ENCODE measurements at places on chromosomes 2 and 18.

DNA sequence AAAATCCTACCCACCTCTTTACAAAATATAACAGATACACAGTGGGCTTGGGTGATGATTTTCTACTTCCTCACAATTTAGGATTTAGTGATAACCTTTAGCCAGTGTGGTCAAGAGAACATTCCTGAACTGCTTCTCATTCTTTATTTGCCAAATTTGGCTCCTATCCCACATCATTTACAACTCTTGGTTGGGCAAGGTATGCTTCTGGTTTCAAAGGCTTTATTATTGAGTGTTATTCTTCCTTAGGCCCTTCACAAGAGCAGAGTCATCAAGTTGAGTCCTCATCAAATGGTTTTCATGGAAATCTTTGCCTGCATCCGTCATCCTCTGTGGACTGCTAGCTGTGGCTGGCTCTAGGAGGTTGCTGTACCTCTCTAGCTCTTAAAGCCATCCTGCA is 472.0 kb upstream of the ETAA1 start:
- H3K27ac ChIP-seq = no peak overlapping the region
- DNase-seq = peak; percentile 57
- no peaks in the 10 kb centered on the region for H3K27me3 ChIP-seq

- peaks cover 4% of the 10 kb centered on the region for H3K36me3 ChIP-seq
- no peak for DNase-seq
Observed at GRCh38 chr2:23050388-23050787, 334.6 kb upstream of the KLHL29 start.

- no peak overlapping the region for H3K4me3 ChIP-seq
- peaks cover 18% of the 10 kb centered on the region for H3K4me1 ChIP-seq
- H3K27me3 ChIP-seq = peaks cover 13% of the 10 kb centered on the region
Observed at GRCh38 chr2:60858897-60859311, 22.5 kb upstream of the REL start.

- no peak overlapping the region for H3K27ac ChIP-seq
- H3K4me3 ChIP-seq = no peak overlapping the region
- H3K36me3 ChIP-seq = peaks cover 5% of the 10 kb centered on the region
- no peaks in the 10 kb centered on the region for H3K4me1 ChIP-seq
Observed at GRCh38 chr2:30346471-30347169, 100.4 kb upstream of the LCLAT1 start.

DNA sequence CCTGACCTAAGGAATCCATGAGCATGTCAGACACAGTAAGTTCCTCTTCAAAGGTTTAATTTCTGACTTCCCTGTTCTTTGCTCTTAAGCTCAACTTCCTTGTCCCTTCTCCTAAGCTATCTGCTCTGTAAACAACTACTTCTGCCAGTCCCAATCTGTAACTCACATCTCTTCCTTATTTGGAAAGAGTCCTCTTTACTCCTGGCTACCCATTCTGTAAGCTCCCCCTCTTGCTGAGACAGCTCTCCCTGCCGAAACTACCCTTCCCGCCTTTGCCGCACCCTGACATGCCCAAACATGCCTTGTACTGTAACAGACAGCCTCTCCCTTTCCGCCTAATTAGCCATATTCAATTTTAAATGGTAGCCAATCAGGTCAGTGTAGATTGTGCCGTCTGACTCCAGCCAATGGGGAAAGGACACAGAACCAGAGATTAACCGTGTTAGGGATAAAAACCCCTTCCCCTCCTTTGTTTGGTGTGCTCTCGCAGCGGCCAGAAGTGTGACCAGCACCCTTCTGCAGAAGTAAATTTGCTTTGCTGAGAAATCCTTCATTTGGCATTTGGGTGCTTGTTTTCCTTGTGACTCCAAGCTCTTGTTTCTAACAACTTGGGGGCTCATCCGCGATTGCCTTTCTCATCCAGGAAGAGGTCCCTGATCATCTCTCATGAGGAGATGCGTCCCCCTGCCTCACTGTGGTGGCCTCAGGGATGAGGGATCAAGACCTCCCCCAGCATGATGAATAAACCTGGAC is 49.0 kb downstream of the PIAS2 start:
- no peak overlapping the region for H3K27ac ChIP-seq
- H3K36me3 ChIP-seq = peaks cover 32% of the 10 kb centered on the region
- H3K4me1 ChIP-seq = peaks cover 11% of the 10 kb centered on the region
- DNase-seq = no peak

GRCh38 chr2:136126021-136126420 is 8.1 kb upstream of the CXCR4 start:
- no peaks in the 10 kb centered on the region for H3K4me1 ChIP-seq
- no peaks in the 10 kb centered on the region for H3K36me3 ChIP-seq
- no peak for DNase-seq
- peaks cover 12% of the 10 kb centered on the region for H3K27me3 ChIP-seq

DNA sequence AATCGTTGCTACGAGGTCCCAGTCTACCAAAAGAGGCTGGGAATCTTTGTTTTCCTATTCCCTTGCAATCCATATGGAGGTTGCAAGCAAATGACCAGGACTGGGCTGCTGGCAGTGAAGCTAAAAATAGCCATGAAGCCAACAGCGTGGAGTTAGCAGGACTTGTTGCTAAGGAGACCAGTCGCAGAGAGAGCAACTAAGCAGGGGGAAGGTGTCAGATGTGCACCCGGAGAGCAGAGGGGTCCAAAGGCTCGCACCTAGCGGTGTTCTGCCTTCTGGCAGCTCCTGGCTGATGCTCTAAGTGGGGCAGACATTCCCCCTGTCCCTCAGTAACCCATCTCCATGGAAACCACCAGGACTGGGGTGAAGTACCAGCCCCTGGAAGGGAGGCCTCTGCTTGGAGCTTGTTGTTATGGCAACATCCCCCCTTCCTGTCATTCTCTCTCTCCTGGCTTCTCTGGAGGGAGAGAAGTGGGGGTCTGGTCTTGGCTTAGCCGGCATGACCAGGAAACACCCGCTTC is 84.6 kb downstream of the DNMT3A start:
- no peak overlapping the region for H3K27ac ChIP-seq
- peak; percentile 65 for DNase-seq
- H3K27me3 ChIP-seq = peaks cover 2% of the 10 kb centered on the region
- no peak overlapping the region for H3K4me3 ChIP-seq

GRCh38 chr2:169090133-169090820 is 20.9 kb downstream of the DHRS9 start:
- no peak overlapping the region for H3K4me3 ChIP-seq
- no peaks in the 10 kb centered on the region for H3K36me3 ChIP-seq
- no peak for DNase-seq

DNA sequence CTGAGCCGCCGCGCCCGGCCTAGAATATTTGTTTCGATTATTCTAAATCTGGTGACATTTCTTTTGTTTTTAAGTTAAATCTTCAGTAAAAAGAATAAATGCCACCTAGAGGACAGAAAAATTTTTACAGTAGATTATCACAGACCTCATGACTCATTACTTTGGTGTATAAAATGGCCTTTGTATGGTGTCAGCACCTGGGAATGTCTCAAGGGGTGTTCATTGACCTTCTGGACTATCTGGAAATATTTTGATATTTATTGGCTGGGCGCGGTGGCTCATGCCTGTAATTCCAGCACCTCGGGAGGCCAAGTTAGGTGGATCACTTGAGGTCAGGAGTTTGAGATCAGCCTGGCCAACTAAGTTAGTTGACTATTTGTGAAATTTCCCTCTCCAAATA is 30.3 kb upstream of the SLC30A6 start:
- peak; percentile 82 for DNase-seq
- peak overlapping the region; percentile 77 for H3K4me3 ChIP-seq
- peaks cover 15% of the 10 kb centered on the region for H3K36me3 ChIP-seq
- peaks cover 17% of the 10 kb centered on the region for H3K4me1 ChIP-seq
- peak overlapping the region; percentile 93 for H3K27ac ChIP-seq

DNA sequence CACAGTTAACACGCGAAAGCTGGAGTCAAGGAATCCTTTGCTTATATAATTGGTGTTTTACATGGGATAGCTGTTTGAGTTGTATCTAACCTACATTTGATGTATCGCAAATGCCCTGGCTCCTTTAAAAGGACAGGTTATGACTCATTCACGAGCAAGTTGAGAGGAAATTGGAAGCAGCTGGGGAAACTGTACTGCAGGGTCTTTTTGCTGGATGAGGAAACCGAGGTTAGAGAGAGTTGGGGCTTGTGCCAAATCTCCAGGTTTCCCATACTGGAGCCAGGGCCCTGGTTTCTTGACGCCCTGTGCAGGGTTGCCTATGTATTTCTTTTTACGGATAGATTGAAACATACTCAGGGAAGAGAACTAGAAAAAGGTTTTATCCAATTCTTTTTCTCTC is 60.0 kb upstream of the SPTBN1 start:
- peaks cover 10% of the 10 kb centered on the region for H3K4me1 ChIP-seq
- peaks cover 8% of the 10 kb centered on the region for H3K36me3 ChIP-seq
- no peak overlapping the region for H3K27ac ChIP-seq
- DNase-seq = peak; percentile 22

GRCh38 chr2:54054271-54054670 is 61.1 kb upstream of the ACYP2 start:
- H3K36me3 ChIP-seq = peaks cover 6% of the 10 kb centered on the region
- DNase-seq = no peak
- H3K27ac ChIP-seq = no peak overlapping the region
- H3K27me3 ChIP-seq = no peaks in the 10 kb centered on the region
- peak overlapping the region; percentile 11 for H3K4me3 ChIP-seq
- peaks cover 29% of the 10 kb centered on the region for H3K4me1 ChIP-seq

DNA sequence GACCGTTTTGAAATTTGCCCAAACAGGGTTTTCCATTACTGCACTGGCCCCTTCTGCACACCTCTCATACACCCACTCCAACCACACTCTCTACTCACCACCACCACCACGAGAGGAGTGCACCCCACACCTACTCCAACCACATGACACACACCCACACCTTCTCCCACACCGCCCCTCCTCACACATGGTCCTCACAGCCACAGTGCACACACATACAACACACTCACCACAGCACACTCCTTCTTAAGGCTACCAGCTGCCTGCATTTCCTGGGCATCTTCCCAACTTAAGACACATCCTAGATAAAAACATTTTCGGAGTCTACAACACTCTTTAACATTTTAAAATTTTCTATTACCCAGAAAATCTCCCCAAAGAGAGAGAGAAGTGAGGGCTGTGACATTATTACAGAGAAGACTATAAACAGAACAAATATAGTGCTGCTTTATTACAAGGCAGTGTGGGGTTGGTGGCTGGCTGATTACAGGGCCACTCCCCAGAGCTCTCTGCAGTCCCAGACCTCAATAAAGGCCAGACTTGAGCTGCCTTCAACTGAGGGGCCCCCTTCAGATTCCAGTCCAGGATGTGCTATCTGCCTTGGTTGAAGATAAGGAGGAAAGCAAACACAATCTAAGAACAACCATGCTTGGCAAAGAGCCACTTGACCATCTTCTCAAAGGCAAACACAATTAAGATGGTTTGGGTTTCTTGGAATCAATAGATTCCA is 36.1 kb downstream of the NHEJ1 start:
- H3K27me3 ChIP-seq = no peaks in the 10 kb centered on the region
- H3K4me3 ChIP-seq = peak overlapping the region; percentile 56
- DNase-seq = peak; percentile 0

- H3K27me3 ChIP-seq = no peaks in the 10 kb centered on the region
- H3K36me3 ChIP-seq = no peaks in the 10 kb centered on the region
- H3K27ac ChIP-seq = peak overlapping the region; percentile 38
- peak; percentile 25 for DNase-seq
Observed at GRCh38 chr2:65220432-65221131, 7.0 kb upstream of the ACTR2 start.

- no peak for DNase-seq
- H3K4me1 ChIP-seq = peaks cover 35% of the 10 kb centered on the region
- H3K36me3 ChIP-seq = peaks cover 21% of the 10 kb centered on the region
- no peak overlapping the region for H3K27ac ChIP-seq
Observed at GRCh38 chr2:45567974-45568789, 42.9 kb downstream of the SRBD1 start.

DNA sequence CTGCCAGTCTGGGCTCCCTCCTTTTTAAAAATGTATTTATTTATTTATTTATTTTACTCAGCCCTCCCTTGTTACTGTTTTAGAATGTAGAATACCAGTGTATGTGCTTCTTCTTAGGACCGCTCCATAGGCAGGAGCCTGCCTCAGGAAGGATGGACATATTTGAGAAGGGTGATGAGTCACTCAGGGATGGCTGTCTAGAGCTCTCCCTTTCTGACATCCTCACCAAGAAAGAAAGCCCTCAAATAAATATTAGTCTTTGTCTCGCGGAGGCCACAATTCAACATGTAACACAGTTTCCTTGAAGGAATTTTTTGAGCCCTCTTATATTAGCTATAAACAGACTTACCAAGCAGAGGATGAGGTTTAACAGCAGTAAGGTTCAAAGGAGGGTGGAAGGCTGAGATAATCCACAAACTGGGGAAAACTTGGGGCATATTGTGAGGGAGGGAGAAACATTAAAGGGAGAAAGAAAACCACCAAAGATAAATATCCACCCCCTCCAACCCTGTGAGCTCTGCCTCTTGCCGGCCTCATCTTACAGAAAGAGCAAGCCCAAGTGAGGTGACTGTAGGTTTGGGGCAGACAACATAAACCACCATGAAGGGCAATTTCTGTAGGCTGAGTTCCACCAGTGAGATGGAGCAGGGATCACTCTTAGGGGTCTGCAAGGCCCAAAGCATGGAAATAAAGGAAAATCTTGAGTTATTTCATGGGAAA is 163.4 kb downstream of the LRRTM1 start:
- no peak for DNase-seq
- no peaks in the 10 kb centered on the region for H3K4me1 ChIP-seq
- H3K27ac ChIP-seq = no peak overlapping the region
- peaks cover 1% of the 10 kb centered on the region for H3K27me3 ChIP-seq
- no peaks in the 10 kb centered on the region for H3K36me3 ChIP-seq
- no peak overlapping the region for H3K4me3 ChIP-seq

GRCh38 chr2:219726916-219727315 is 99.5 kb downstream of the SLC4A3 start:
- H3K27ac ChIP-seq = no peak overlapping the region
- DNase-seq = no peak
- no peaks in the 10 kb centered on the region for H3K36me3 ChIP-seq
- H3K4me1 ChIP-seq = peaks cover 33% of the 10 kb centered on the region
- no peak overlapping the region for H3K4me3 ChIP-seq

- no peak overlapping the region for H3K27ac ChIP-seq
- no peak overlapping the region for H3K4me3 ChIP-seq
- peaks cover 3% of the 10 kb centered on the region for H3K36me3 ChIP-seq
- no peaks in the 10 kb centered on the region for H3K4me1 ChIP-seq
Observed at GRCh38 chr2:10245021-10245420, 57.7 kb upstream of the HPCAL1 start.

DNA sequence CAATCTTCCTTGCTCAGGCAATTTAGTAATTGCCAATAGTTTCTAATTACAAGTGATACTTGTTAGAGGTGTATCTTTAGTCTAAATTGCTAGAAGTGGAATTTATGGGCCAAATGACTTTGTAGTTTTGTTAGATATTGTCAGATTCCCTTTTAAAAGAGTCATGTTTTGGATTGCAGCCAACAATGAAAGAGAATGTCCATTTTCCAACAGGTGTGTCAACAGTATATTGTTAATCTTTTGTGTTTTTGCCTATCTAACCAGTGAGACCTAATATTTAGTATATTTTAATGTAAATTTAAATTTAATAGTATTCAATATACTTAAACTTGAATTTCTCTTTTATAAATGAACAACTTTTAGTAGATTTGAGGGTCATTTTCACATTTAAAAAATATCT is 259.4 kb upstream of the ETAA1 start:
- H3K4me3 ChIP-seq = no peak overlapping the region
- DNase-seq = no peak
- peaks cover 11% of the 10 kb centered on the region for H3K4me1 ChIP-seq

GRCh38 chr2:165376571-165376975 is 92.9 kb upstream of the CSRNP3 start:
- H3K4me1 ChIP-seq = no peaks in the 10 kb centered on the region
- H3K36me3 ChIP-seq = no peaks in the 10 kb centered on the region
- no peak overlapping the region for H3K27ac ChIP-seq
- DNase-seq = no peak
- no peaks in the 10 kb centered on the region for H3K27me3 ChIP-seq

Data from HFFc6 (cell line).